ENCODE measurements at places on chromosomes 4 and X.

DNA sequence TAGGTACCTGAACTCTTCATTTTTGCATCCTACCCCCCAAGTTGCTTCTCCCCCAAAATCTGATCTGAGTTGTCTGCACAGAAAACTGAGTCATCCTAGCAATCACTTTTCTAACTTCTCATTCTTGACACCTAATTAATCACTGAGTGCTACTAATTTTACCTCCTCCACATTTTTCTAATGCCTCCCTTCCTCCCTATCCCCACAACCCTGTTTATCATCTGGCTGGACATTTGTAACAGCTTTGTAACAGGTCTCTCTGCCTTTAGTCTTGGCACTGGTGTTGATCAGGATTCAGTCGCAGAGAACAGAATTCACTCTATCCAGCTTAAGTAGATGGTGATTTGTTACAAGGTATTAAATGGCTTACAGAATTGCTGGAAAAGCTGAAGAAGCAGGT, 303.9 kb upstream of the GATB start:
- no peak for DNase-seq

GRCh38 chr4:26452565-26453531, 37.4 kb downstream of the CCKAR start:
- no peak for DNase-seq

DNA sequence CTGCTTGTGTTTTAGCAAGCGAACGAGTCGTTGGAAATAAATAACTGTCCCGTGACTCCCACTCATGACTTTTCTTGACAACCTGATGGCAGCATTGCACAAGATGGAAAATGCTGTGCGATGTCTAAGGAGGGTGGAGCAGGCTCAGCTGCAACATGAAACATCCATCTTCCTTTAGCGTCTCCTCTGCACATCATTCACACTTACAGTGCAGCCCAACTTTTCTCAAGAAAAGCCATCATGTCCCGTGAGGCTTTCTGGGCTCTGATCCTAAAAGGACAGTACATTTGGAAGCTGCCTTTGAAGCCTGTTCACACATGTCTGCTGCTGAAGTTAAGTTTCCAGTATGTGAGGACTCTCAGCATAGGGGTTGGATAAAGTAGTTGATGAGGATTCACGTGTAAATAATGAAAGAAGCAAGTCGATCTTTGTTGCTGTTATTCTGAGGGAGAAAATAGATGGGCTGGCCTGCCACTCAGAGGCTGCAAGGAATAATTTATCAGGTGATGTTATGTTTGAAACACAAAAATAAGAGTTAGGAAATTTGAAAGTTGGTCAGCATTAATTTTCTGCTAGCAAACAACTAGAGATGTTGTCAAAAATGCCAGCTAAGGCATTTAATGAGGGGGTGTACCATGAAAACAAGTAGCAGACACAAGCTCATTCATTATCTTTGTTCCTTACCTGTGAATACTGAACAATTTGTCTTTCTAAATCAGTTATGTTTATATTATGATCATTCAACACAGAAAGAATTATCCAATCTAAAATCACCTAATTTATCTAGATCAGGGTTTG, 328.7 kb upstream of the ZFP42 start:
- no peak for DNase-seq

- DNase-seq = no peak
These were observed at the start of gene HPGDS for GRCh38 chr4:94342694-94343093. Gene HPGDS, minus strand, starts transcription at chr4:94342836. Its CDS starts 8,207 bp downstream, at chr4:94334629.

DNA sequence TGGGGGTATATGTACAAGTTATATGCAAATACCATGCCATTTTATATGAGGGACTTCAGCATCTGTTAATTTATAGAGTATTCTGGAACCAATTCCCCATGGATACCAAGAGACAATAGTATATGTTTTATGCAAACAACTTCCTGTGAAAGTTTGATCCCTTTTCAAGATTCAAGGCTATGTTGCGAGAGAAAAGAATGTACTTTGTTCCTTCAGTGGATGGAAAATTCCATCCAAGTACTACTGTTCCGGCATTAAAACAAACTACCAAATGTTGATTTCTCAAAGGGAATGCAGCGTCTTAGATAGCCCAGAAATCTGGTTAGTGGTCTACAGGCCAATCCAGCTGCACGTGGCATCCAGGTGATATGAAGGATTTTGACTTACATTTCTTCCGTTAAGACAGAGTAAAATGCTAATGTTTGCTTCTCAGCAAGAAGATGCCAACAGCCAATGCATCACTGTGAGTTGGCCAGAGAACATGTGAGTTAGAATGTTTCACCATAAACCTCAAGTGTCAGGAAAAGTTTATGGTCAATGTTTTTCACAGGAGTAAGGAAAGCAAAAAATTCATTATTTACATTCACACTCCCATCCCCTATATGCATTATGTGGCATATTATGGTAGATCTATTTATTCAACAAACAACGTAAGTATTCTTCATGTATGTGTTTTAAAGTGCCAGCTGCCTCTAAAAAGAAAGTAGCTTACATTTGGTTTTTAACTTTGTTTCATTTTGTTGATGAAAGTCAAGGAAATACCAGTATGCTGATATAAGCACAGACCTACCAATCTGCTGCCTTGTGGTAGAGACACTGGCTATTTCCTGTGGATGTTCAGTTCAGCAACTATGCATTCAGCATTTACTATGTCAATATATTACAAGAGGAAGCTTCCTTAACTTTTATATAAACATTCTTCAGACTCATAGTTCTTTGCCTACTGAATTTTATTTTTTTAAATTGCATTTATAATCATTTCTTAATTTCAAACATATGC, 44.4 kb downstream of the METTL14 start:
- no peak for DNase-seq

DNA sequence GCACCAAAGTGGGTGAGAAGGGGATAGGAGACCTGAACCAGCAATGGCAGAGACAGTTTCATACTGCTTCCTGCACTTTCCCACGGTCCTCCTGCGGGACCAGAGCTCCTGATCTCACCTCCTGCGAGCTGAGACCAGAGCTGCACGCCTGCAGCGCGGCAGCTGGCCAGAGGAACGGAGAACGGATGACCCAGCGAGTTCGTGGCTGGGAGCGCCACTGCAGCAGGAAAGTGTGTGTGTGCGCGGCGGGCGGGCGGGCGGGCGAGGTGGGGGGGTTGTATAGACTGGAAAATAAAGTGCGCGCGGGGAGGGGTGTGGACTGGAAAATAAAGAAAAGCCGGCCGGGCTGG, 16.5 kb downstream of the MCF2 start:
- DNase-seq = no peak

GRCh38 chr4:125796138-125796537, 481.4 kb downstream of the FAT4 start:
- no peak for DNase-seq

Data from WERI-Rb-1 (cell line).